ENCODE measurements at places on chromosomes 16 and 17.

DNA sequence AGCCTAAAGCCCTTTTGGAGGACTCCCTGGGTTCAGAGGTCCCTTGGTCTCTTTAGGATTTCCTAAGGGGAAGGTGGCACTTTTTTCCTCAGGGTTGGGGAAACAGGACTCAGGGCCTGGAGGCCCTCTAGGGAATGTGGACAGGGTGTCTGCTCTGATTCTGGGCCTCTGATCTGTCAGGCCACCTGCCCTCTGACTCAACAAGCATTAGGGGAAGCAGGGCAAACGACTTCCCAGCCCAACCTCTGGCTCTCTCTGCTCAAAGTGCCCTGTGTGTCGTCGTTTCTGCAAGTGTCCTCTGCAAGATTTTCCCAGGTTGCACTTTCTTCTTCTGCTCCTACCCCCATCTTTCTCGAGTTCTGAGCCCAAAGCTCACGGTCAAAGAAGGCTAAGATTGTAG is 6.6 kb upstream of the IGFBP4 start:
- no peak for DNase-seq

- DNase-seq, result no peak
These were observed 4.4 kb upstream of the ASGR1 start for GRCh38 chr17:7183433-7184090.

DNA sequence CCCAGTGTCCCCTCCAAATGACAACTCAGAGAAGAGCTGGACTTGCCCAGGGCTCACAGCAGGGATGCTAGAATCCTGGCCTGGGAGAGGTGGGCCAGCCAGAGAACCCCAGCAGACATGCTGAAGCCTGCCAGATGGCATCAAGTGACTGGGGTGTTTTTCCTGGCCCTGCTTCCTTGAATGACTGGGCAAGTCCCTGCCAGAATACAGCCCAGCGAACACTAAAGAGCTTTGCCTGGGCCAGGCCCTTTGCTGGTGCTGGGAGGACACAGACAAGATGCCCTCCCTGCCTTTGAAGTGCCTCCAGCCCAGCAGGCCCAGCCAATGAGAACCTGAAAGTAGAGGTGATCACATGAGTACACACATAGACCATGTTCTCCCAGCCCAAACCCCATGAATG is 11.5 kb downstream of the ZNF319 start:
- DNase-seq, result no peak

- no peak for DNase-seq
These were observed 55.2 kb downstream of the MSI2 start for GRCh38 chr17:57311281-57312216.

DNA sequence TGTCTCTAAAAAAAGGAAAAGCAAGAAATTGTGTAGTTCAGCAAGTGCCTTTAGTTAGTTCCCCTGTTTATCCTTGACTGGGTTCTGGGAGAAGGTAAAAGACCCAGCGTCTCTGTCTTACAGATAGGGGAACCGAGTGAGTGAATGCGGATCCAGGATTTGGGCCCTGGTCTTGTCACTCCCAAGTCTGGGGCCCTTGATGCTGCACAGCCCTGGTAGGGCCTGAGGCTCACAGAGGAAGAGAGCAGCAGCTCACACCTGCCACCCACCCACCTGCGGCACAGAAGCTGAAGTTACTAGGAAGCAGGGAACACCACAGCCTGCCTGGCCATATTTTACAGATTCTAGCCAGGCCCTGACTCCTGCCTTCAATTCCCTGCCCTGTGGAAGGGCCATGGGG is 22.2 kb downstream of the LASP1 start:
- no peak for DNase-seq

DNA sequence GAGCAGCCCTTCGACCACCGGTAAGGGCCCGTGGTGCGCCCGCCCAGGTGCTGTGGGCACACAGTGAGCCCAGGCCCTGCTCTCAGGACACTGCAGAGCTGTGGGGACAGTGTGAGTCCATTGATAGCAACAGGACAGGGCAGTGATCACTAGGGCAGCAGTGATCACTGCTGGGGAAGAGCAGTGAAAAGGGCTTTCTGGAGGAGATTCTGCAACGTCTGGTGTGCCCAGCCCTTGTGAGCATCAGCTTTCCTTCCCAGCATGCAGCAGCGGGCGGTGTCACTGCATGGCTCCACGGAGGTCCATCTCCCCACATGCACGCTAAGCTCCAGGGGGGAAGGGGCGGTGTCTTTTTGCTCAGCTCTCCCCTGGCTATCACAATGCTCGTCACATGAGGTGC is 32.1 kb downstream of the MAP1LC3B start:
- DNase-seq, result no peak

GRCh38 chr16:1825381-1825863 is 1.2 kb downstream of the HAGH start:
- no peak for DNase-seq

DNA sequence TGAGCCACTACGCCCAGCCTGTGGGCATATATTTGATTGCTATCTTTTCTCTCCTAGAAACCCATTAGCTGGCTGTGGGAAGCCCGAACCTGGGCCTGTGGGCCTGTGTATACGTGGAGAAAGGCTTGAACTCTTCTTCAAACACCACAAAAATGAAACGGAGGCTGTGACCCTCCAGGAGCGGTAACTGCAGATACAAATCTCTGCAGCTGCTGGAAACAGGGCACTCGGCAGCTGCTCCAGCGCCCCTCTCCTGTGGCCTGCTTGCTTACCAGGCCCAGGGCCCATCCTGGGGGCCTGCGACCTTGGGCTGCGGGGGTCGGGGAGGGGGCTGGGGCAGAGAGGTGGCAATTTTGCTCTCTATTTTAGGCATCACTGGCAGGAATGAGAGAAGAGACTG is 28.0 kb upstream of the MTSS2 start:
- DNase-seq, result no peak

DNA sequence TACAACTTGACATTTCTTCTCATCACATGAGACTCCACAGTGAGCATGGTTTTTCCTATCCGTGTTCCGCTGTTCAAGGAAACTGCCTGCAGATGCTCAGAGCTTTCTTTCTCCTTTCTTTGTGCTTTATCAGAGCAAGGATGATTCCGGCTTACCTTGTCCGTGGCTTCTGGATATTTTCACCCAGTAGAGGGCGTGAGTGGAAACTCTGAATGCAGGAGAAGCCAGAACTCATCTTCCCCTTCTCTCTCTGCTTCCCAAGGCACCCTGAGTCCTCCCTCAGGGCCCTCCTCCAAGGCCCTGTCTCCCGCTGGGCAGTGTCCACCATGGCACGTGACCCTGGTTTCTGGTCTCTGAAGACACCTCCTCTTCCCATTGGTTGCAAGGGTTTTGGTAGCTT is 721.1 kb upstream of the RBFOX1 start:
- no peak for DNase-seq

- no peak for DNase-seq
These were observed 216.9 kb downstream of the HAPSTR1 start for GRCh38 chr16:9308356-9308801.

DNA sequence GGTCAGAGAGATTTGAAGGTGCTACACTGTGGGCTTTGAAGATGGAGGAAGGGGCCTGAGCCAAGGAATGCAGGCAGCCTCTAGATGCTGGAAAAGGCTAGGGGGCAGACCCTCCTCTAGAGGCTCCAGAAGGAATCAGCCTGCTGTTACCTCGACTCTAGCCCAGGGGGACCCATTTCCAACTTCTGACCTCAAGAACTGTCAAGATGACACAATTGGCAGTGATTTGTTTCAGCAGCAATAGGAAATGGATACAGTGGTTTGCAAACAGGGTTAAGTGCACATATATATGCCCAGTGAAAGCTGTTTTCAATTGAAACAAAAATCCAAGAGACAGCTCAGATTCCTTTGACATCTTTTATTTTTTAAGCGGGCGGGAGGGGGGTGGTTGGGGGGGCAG is 3.7 kb upstream of the ZDHHC1 start:
- DNase-seq, result no peak
